ENCODE measurements at places on chromosomes 7 and 10.

- no peak for DNase-seq
These were observed 1055.1 kb downstream of the NXPH1 start for GRCh38 chr7:9488555-9488954.

DNA sequence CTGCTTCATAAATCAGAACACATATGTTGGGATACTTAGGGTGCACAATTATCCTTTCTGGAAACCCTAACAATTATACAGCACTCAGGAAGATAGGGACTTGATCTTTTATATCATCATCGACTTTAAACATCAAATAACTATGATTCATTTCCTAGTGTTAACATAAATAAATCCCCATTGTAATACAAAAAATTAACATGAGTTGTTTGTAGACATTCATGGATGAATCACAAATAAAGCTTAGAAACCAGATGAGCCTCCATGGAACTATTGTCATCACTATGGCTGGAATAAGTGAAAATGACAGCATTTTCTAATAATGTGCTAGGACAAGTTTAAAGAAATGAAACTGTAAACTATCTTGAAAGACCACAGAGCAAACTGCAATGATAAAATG, 821.7 kb downstream of the GATA3 start:
- no peak for DNase-seq

DNA sequence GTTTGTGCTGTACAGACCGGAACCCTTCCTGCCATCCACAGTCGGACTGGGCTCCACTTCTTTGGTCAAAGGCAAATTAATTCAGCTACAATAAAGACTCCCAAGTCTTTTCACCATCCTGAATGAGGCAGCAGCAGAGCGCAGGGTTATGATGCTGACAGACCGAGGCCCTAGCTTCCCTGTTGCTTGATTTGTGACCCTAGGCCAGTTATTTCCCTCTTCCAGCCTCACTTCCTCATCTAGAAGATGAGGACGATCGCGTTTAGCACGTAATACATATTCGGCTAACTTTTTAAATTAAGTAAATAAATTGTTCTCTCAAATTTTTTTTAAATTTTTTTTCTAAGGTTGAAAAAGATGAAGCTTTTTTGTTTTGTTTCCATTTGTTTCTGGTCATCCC, 18.1 kb downstream of the ADRB1 start:
- no peak for DNase-seq

DNA sequence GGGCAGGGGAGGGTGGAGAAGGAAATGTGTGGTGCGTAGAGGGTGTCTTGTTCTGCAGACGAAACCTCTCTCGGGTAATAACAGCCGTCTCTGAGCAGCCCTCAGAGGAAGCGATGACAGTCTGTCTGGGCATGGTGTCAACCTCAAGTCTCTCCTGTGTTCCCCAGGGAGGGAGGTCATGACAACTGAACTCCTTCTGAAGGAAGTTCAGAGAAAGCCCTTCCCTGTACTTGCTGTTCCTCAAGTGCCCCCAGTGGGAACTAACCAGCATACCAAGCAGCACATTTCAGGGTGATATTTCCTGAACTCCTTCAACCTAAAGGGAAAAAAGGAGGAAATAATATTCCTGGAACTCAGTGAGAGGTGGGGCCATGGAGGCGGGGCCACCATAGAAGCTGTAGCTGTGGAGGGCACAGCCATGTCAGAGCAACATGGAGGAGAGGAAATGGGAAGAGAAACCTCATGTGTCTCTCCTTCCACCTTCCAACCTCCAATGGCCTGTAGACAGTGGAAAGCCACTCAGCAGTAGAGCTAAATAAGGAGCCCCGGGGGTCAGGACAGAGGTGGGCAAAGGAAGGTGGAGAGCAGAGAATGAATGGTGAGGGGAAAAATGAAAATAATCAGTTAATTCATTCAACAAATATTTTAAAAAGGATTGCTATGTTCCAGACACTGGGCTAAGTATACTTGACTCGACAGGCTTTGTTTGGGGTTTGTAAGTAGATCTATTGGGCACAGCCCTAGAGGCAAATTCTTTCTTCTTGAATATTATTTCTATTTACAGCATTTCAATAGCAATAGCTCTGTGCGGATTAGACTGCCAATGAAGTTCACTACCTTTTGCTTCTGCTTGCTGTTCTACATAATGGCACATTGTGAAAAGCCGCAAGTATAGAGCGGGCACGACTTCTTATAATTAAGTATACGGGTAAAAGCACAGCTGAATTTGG, 61.0 kb upstream of the AOAH start:
- no peak for DNase-seq

DNA sequence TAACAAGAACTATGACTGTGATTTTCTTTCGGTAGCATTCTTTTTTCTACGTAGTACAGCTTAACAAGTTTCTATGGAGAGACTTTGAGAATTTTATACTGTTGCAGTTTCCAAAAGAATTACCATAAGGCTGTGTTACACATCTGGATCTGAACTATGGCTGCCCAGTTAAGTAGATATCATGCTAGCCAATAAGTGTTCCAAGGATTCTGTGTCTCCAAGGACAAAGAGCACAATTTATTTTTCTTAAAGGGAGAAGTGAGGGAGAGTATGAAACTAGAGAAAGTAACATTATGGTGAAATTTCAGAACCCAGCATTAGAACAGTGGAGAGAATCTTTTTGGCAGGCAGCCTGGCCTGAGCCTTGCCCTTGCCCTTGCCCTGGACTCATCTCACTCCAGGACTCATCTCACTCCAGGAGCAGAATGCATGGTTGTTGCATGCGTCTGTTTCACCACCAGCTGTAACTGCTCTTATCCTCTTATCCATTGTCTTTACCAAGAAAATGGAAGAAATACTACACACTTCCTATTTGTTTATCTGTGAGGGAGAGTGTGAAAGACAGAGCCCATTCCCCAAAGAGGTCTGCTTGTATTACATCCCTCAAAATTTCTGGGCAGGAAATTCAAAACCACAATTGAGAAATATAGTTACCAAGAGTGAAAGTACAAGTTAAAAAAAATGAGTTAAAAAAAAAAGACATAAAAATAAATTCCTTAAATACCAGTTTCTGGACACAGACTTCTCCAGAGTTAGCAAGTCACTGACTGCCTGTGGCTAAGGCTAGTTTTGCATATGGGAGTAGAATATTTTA, 1067.5 kb downstream of the NRG3 start:
- DNase-seq, result no peak

DNA sequence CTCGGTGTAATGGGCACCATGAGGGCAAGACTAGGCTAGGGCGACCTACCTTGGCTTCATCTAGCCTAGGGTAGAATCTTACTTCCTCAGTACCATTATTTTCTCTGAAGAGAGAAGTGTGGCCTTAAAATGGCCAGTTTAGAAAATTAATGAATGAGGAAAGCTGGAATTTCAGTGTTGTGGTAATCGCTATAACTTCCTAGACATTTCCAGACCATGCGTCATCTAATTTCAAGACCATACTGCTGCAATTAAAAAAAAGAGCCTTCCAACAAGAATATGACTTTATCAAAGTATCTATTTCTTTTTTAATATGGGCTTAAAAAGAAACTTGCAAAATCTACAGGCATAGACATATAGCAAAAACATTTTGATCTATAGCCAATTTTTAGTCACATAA, 68.5 kb downstream of the CPVL start:
- DNase-seq, result no peak

DNA sequence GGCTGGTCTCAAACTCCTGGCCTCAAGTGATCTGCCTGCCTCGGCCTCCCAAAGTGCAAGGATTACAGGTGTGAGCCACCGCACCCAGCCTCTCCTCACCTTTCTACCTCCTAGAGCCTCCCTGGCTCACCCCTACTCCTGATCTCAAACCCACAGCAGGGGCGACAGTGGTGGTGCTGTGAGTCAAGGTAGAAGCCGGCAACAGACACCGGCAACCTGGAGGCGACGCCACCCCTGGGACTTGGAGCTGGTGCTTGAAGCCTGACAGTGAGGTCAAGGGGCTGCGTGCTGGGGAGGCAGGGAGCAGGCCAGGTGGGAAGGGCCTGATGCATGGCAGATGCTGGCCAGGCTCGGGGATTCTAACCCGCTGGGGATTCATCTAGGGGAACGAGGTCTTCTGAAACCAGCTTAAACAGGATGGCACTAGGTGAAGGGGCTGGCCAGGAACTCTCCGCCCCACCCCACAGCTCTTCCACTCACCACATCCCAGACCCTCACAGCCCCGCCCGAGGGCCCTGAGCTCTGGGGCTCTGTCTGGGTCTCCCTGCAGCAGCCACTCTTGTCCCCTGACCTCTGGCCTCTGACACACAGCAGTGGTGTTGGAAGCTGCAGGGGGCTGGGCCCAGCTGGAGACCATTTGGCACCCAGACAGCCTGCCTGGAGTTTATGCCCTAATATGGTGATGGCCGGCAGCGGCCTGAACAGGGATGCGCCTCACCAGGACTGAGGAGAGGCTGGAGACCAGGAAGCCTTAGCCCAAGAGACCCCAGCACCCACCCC, 16.4 kb downstream of the KCNH2 start:
- peak; percentile 76 for DNase-seq

DNA sequence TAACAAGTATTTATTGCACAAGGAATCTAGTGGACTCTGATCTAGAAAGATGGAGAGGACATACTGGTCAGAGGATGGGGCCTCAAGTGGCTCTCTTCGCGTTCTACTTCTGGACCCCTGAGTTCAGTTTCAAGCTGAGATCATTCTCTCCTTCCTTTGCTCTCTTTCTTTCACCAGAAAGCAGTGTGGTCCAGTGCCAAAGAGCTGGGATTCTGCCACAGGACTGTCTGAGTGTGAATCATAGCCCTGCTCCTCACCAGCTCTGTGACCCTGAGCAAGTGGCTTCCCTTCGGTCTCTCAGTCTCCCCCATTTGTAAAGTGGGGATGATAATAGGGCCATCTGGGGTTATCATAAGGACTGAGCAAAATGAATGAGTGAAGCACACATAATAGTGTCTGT, 715.2 kb downstream of the SUGCT start:
- DNase-seq, result no peak

- DNase-seq, result no peak
These were observed 653.6 kb downstream of the REEP3 start for GRCh38 chr10:64174666-64175255.

DNA sequence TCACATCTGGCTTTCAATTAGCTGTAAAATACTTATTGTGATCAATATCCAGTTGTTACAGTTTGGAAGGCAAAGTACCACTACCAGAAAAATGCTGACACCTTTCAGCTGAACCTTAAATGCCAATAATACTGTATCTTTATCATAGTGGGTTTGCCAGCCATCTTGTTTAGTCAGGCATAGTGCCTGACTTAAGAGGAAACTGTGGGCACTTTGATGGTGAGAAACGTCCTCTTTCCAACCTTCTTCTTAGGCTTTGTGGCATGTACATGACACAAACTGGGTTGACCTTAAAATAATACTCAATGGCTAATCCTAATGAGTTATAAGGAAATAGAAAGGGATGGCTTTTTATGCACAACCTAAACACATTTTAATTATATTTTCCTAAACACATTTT, 52.3 kb upstream of the PRR15 start:
- no peak for DNase-seq

- DNase-seq, result no peak
These were observed 32.3 kb downstream of the PALD1 start for GRCh38 chr10:70510904-70511303.

- no peak for DNase-seq
These were observed 59.7 kb downstream of the MACC1 start for GRCh38 chr7:20157456-20157855.

DNA sequence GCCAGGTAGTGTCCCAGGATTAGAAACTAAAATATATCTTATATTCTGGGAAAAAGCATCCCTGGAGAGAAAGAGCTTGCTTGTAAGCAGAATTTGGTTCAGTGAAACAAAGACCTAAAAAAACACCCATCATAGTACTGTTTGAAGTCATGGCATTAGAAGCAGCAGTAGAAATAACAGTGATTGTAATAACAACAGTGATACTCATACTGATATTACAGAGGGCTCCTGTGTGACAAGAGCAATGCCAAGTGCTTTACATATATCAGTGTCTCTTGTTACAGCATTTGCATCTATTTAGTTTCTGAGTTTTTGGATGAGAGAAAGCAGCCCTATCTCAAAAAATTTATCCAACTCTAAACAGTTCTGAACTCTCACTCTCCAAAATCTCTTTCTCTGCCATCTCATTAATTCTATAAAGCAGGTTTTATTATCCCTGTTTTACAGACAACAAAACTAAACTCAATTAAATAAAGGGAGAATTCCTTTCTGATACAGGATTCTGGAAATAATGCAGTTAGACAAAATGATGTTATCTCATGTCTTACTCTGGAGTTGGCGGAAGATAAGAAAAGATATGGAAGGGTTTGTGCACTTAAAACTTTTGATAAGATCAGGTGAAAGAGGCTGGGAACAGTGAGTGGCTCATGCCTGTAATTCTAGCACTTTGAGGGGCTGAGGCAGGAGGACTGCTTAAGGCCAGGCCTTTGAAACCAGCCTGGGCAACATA, 146.5 kb upstream of the AOAH start:
- DNase-seq, result no peak
